SHP77 treated with DMSO at 0.1 percent for 48 hours (cell line): ENCODE measurements at places on chromosomes 7 and 10.
A peak's percentile ranks its signal among the peaks of the same experiment; 100 is the strongest.

- DNase-seq: no peak
Observed at GRCh38 chr10:51905032-51905431, 205.6 kb upstream of the CSTF2T start.

DNA sequence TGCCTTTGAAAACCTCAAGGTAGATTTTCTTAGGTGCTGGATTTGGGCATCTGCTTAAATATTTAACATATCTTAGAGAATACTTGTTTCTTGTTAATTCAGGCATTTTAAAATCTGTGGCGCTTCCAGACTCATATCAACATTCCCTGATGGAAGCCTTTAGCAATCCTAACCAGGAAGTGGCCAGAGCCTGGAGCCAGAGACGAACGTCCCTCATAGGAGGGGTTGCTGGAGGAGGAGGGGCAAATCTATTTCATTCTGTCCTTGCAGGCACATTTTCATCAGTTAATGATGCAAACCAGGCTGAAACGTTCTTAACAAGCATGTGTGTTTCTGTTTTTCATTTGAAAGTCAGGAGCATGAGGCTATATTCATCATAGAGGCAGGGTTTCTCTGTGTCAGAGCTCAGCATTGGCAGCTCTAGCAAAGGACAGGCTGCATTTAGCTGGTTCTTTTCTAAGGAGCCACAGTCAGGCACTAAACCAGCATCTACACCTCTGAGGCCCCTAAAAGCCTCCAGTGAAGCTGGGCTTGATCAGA, 17.8 kb upstream of the IFIT2 start:
- peak; percentile 20 for DNase-seq

DNA sequence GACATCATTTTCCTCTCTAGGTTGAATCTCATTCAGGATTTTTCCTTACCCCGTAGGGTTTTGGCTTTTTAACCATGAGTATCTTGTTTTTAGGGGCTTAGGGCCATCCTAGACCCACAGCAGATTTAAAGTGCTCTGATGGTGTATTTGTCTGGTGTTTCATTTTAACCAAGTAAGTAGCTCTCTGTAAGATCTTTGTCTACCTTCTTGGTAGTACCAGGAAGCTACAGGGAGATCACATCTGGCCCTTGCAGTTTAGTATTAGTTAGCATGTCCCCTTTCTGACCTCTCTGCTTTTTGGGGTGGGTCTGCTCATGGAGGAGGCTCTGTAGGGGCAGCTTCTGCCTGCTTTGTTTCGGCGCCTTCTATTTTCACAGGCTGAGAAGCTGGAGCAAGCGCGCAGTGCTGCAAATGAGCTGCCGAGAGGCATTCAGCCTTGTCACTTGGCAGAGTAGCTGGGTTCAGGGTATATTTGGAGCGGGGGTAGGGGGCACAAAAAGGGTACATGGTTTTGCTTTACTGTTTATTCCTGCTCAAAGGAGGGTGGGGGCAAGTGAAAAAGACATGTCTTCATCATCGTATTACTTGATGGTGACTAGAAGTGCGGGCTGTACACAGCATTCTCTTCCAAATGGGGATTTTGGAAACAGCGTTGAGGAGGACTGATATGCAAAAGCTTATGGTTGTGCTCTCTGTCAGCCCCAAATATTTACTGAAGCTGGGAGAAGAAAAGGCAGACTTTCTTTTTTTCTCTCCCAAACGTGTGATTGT, 146.3 kb downstream of the CELF2 start:
- no peak for DNase-seq

DNA sequence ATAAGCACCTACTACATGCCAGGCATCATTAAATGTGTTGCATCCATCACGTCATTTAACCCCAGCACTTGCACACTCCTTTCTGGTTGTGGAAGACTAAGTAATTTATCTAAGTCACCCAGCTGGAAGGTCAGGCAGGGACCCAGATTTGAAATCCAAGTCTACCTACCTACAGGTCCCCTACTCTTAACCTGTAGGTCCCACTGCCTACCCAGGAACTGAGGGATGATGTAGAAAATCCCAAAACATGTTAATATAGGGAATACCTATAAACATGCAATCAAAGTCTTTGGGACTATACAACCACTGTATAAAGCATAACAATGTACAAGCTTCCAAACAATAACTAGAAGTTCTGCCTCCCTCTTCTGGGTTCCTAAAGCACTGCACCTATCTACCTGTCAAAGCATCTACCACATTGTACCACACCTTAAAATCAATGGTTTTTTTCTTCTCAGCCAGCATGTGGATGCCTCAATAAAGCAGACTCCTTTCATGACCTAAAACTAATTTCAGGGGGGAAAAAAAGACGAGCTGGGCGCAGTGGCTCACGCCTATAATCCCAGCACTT, 5.6 kb downstream of the IL6 start:
- peak; percentile 9 for DNase-seq

DNA sequence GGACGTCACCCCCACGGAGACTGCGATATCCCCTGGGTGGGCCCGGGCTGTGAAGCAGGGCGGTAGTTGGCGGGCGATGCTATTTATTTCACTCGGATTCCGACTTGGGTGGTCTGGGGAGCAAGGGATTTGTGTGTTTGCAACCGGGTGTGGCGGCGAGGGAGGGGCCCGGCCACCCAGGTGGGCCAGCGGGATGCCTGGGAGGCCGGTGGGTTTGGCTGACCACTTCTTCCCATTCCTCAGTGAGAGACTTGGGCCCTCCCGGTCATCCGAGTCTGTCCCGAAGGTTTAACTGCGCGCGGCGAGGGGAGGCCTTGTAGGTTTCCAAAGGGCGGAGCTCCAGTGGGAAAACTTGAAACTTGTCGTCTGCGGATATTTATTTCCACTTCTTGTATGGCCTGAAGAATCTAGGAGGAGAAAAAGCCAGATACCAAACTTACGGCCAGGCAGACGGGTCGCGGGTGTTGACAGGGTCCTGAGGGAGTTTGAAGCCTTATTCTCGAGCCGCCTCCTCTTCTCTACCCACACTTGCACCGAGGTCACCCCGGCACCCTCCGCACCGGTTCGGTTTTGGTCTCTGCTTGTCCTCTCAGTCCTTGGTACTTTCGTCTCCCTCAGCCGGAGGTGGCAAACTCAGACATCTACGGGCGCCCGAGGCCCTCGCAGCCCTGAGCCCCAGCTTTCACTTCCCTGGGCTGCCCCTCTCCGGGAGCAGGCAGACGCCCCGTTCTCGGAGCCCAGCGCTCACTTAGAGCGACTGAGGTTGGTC, 17.9 kb downstream of the ZNF316 start:
- no peak for DNase-seq

- DNase-seq: no peak
Observed at GRCh38 chr7:72785166-72785955, 42.6 kb downstream of the TYW1B start.

GRCh38 chr7:83976302-83976701, 218.3 kb downstream of the SEMA3A start:
- peak; percentile 18 for DNase-seq

DNA sequence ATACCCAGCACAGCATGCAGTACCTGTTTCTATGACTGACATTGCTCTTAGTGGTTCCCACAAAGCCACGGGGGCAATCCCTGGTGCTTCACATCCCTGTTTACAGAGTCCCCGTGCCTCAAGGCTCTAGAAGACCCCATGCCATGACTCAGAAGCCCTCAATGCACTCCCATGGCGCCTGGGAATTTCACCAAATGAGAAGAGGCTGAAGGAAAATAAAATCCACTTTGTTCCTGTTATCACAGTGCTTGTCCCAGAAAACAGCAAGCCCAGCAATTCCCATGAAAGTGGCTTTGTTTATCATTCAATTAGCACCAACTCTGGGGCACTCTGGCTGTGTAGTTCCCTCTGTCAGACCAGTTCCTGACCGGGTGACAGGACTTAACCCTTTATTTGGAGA, 268.3 kb downstream of the TNS3 start:
- no peak for DNase-seq

DNA sequence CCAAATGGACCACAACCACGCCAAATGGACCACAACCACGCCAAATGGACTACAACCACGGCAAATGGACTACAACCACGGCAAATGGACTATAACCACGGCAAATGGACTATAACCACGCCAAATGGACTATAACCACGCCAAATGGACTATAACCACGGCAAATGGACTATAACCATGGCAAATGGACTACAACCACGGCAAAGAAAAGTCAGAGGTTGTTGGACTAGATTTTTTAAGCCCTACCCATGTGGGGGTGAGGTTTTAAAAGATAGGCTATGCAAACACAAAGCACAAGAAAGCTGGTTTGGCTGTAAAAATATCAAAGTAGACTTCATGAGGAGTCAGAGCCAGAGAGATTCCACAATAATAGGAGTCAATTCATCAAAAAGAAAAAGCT, 55.8 kb downstream of the NCAPG2 start:
- DNase-seq: no peak

GRCh38 chr7:24975644-24976260, 4.2 kb downstream of the OSBPL3 start:
- no peak for DNase-seq

DNA sequence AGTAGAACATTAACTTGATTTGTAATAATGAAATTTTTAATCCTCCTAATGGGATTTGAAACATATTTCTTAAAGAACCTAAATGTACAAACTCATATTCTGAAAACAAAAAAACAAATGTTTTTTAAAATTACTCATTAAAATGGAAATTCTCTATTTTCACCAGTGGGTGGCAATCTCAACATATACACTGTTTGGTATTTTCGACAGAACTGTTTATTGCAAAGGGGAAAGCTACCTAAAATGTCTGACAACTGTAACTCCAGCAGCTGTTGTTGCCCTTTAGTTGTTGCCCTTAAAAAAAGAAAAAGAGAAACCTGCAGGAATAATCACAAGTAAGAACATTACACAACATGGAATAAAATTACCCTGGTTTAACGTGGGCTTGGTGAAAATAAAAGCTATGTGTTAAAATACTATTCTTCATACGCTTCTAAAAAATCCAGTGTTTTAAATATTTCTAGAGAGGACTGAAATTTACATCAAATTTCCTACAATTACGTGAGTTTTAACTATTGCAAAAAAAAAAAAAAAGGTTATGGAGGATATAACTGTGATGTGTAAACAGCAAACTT, 54.5 kb downstream of the COL1A2 start:
- DNase-seq: peak; percentile 55

DNA sequence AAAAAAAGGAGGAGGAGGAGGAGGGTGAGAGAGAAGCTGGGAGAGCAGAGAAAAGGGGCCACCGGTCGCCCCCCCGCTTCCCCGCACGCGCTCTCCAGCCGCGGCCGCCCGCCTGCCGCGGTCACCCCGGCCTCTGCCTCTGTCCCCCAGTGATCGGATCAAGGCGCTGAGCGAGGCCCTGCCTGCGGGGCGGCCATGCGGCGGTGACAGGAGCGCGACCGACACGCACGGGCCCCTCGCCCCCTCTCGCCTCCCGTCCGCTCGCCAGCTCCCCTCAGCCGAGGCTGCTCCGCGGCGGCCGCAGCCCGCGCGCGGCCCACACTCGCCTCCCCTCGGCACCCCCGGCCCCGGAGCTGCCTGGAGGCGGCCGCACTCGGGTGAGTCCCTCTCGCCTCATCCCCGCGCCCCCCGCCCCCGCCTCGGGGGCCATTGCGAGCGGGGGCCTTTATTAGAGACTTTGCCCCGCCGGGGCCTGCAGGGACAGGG, at the start of gene GTF2I:
Gene GTF2I, plus strand, starts transcription at position 27 of the 486 bp plus-strand sequence. CDS start 31,411 bp downstream, outside the sequence.
- DNase-seq: no peak

GRCh38 chr7:139915864-139916716, 87.0 kb downstream of the TBXAS1 start:
- no peak for DNase-seq

DNA sequence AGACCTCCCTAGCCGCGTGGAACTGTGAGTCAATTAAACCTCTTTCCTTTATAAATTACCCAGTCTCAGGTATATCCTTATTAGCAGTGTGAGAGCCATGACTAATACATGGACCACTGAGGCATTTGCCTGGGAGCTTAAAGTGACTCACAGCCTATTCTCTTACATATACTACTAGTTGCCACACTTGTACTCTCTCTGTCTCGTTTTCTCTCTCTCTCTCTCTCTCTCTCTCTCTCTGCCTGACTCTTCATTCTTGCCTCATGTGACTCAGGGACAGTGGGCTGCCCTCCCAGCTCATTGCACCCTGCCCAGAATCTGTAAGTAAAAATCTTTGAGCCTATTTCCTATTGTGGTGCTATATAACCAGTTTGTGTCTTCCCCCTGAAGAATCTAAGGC, 238.5 kb upstream of the MAGI2 start:
- DNase-seq: no peak

DNA sequence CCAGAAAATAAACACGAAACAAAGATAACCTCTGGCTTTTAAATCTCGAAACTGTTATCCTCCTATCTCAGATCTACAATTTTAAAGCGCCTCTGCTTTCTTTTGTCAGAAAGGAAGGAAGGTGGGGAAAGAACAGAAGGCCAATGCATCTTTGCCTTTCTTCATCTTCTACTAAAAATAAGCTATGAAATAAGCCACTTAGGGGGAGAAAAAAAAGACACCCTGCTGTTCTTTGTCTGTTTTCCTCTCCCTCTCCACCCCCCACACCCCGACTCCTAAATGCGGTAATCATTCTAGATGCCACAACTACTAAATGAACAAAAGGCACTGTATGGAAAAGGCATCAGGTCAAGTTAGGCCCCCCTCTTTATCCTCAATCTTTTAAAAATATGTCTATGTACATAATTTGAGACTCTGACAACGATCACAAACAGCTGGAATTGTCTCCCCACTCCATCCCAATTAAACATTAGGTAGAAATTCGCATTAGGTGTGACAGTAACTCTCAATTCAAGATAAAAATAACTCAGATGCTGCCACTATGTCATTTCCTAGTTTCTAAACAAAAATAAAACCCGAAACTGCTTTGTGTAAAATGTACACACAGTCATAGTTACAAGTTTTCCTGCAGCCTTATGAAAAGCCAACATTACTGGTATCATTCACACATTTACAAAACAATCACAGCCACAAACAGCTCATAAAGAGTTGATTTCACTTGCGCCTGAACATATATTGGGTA, 2.4 kb downstream of the UBE2H start:
- no peak for DNase-seq

GRCh38 chr10:123741146-123741545, 75.0 kb downstream of the GPR26 start:
- no peak for DNase-seq

DNA sequence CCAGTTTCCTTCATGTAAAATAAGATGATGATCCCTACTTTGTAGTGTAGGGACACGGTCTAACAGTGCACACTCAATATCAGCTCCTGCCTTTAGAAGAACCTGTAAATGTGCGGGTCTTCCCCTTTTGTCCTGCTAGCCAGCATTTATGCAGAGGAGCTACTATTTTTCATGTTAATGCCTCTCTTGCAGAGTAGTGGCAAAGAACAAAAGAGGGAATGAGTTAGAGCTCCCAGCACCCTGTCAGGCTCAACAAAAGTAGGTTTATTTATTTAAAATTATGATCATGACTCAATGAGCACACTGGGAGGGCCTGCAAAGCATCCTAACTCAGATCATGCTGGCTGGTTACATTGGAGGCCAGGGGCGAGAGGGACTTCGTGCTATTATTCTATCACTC, 414.5 kb upstream of the COBL start:
- DNase-seq: no peak

DNA sequence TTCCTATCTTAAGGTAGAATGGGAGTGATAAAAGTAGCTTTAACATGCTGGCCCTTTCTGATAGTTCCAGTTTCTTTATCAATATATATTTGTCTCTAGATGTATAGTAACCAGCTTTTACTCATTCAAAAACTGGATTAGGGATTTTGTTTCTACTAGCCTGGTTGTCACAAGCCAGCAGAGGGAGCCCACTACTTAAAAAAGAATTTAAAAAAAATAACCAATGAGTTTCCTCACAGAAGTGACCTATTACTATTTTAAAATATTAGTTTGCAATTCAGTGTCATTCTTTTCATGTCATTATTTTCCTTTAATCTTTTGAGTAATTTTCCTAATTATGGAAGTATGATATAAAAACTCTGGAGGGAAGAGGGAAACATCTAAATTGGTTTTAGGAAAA, 142.1 kb downstream of the PHTF2 start:
- peak; percentile 32 for DNase-seq

- DNase-seq: no peak
Observed at GRCh38 chr7:151669762-151670161, 150.1 kb upstream of the RHEB start.
